Hematopoietic multipotent progenitor cell treated with erythropoietin and hydrocortisone succinate and interleukin-3 and kit ligand, for 4 days (in vitro differentiated cells): ENCODE measurements at places on chromosomes 7 and 10.

GRCh38 chr10:79241990-79242619 is 105.2 kb upstream of the PPIF start:
- peak; percentile 69 for DNase-seq

GRCh38 chr7:105602325-105603305 is 21.3 kb upstream of the EFCAB10 start:
- no peak for DNase-seq

- no peak for DNase-seq
These were observed 10.4 kb downstream of the KPNA7 start for GRCh38 chr7:99197498-99197897.

- DNase-seq, result peak; percentile 29
These were observed 1158.5 kb upstream of the C7orf33 start for GRCh38 chr7:147432079-147432478.

GRCh38 chr10:10346390-10347150 is 671.1 kb upstream of the CELF2 start:
- no peak for DNase-seq

GRCh38 chr7:4808565-4808964 is 33.1 kb downstream of the AP5Z1 start:
- DNase-seq, result no peak
